LoVo (cell line): ENCODE measurements at places on chromosomes 1 and 21.

GRCh38 chr1:160641323-160642280 is 5.2 kb downstream of the SLAMF1 start:
- no peak for DNase-seq

DNA sequence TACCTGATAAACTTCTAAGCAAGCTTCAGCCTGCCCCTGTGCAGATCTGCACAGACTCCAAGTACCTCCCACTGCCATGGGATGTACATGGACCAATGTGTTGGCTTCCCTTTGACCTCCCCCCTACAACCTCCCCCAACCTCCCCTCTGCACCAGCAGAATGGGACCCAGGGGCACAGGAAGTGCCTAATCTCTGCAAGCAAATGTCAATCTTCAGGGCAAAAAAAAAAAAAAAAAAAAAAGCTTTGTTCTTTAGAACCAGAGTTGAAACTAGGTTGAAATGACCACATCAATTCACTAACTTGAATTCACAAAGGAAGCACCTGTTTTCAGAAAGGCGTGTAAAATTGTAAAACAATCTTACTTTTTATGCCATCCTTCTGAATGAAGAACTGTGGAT is 53.9 kb upstream of the TIAM1 start:
- DNase-seq, result no peak

DNA sequence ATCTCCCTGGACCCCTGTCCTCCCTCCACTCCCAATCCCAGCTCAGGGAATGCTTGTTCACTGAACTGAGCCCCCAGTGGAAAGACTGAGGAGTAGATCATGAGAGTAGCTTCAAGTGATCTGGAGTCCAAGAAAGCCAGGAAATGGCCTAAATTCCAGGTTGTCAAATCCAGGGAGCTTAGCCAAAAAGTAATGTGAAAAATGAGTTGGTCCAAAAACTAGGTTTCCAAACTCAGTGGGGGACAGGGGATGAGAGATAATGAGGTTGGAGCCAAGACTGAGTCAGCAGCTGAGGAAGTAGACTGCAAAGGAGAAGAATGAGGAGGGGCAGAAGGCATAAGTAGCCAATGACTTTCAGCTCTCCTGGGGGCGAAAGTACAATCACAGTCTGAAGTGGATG is 284.1 kb upstream of the BEND5 start:
- no peak for DNase-seq

DNA sequence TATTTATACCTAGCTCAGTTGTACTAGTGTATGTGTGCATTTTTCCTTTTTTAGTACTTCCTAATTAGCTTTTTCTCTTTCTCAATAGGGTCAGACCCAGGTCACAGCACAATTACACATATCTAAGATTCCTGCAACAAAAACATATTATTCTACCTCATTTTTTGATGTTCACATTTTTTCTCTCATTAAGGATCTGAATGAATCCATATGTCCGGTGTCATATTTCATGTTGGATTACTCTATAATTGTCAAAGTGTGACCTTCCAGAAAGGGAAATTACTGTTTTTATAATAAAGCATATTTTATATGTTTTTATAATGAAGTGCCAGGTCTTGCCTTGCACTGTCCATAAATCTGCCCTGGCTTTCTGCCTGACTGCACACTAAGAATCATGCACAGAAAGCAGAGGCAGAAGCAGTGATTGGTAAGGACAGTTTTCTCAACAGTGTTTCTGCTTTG is 143.7 kb downstream of the KCNT2 start:
- no peak for DNase-seq

DNA sequence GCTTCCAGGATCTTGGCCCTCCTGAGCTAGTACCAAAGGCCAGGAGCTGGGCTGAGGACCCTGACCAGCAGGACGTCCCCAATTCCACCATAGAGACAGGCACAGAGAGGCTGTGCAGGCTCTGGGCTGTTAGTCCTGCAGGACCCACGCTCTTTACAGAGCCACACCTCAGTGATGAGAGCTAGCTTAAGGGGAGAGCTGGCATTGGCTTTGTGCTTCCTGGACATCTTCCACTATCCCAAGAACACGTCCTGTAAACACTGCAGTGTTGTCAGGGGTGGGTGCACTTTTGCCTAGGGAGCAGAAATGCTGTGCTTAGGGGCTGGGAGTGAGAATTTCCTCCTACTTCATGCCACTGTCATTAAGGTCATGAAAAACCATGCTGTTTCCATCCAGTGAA is 91.7 kb upstream of the EDN2 start:
- no peak for DNase-seq

- no peak for DNase-seq
Observed at GRCh38 chr1:219527994-219528393, 84.9 kb downstream of the ZC3H11B start.

GRCh38 chr1:150928286-150928685 is 2.1 kb downstream of the SETDB1 start:
- no peak for DNase-seq

DNA sequence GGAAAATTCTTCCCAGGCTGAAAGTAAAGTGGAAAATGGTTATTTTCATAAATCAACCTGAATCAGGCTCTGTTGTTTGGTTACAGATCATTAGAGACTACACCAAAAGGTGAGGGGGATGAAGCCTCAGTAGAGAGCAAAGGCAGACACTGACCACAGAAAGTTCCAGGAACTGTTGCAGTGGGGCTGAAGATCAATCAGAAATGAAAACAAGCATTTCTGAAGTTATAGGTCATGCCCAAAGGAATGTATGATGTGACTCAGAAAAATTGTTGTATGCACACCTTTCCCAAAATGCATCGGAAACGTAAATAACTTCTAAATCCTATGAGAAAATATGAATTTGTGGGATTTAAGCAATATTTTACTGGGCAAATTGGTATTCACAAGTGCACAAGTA is 63.3 kb downstream of the FYB2 start:
- no peak for DNase-seq

GRCh38 chr1:247865416-247865815 is 8.4 kb downstream of the TRIM58 start:
- no peak for DNase-seq

DNA sequence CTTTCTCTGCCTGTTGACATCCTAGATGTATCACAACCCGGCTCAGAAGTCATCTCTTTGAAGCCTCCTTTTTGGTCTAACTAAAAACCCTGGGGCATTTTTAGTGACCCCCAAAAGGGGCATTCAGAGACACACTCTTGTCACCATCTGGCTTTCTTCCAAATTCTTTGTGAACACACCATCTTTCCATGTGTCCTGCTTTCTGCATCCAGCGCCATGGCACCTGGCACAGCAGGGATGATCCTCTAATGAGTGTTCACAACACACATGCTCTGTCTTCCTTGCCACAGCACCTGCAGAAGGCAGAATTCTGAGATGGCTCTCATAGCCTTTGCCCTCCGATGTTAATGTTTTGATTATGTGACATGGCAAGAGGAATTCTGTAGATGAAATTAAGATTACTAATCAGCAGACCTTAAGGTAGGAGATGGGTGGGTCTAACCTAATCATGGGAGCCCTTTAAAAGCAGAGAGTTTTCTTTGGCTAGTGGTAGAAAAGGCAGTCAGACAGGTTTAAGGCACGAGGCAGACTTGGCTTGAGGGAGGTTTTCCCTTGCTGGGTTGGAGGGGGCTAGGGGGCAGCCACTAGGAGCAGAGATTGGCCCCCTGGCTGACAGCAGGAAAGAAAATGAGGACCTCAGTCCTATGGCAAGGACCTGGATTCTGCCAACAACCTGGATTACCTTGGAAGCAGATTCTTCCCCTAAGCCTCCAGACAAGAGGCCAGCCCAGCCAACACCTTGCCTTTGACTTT is 4.9 kb upstream of the TMEM61 start:
- DNase-seq, result no peak

DNA sequence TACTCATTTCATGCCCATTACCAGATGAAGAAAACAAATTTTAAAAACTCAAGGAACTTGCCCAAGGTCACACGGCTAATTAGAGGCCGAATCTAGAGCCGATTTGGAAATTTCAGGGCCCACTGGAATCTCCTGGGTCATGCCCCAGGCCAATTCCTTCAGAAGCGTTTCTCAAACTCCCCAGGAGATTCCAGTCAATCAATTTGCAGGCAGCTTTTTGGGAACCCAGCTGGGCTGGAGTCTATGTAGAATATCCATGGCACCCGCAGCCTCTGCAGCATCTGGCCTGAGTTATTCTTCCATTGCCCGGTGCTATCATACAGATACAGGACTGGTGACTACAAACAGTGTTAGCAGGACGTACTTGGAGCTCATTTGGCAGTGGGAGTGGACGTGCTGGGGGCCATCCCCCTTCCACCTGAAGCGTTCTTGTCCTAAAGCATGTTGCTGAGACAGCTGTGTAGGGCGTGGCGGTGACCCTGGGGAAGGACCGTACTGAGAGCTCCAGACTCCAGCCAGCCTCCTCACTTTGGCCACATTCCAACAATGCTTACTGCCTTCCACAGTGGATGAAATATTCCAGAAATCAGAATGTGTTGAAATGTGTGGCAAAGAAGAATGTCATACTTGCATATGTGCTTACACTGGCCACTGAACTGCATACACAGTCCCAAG is 38.3 kb downstream of the ABCG1 start:
- DNase-seq, result no peak

GRCh38 chr1:93629101-93630059 is 52.3 kb downstream of the BCAR3 start:
- DNase-seq, result peak; percentile 76

GRCh38 chr1:203408486-203409481 is 57.9 kb upstream of the FMOD start:
- DNase-seq, result no peak

GRCh38 chr1:218538341-218538740 is 193.2 kb downstream of the TGFB2 start:
- DNase-seq, result no peak

DNA sequence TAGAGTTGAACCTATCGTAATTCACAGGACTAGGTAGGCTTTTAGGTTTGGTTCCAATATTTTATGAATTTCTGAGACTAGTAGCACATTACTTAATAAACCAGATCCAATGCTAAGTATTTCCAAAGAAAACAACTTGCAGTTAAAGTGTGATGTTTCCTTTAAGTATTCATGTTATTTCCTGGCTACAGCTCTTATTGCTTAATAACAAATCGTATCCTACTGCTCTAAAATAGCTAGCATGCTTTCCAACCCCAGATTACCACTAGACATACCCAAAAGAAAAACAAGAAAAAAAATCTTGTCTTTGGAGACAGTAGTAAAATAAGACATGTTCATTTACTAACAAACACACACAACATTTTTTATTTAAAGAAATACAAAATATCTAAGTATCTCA is 898 bp downstream of the KRTAP27-1 start:
- DNase-seq, result no peak

GRCh38 chr1:172814428-172814827 is 155.5 kb downstream of the FASLG start:
- DNase-seq, result no peak

DNA sequence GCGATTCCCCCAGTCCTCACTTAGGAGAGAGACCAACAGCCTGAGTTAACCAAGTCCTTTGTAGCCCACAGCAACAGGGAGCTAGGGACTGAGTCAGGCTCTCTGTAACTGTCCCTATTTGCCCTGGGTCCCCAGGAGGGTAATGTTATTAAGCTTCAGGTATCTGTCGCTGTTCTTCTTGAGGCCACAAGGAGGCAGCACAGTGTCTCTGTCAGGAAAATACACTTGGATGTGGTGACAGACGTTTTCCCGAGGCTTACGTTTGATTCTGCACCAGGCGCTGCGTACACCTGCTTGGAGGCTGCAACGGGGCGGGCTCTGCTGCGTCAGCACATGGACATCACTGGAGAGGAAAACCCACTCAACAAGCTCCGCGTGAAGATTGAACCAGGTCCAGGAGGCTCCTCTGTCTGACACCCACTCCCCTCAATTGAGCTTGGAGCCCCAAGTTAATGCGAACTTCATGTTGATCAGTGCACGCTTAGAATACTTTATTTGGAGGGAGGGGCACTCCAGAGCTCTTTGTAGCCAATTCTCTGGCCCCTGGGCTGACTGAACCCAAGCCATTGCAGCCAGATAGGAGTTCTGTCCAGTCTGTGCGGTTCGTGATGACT is 10.7 kb upstream of the ELF3 start:
- DNase-seq, result peak; percentile 78

DNA sequence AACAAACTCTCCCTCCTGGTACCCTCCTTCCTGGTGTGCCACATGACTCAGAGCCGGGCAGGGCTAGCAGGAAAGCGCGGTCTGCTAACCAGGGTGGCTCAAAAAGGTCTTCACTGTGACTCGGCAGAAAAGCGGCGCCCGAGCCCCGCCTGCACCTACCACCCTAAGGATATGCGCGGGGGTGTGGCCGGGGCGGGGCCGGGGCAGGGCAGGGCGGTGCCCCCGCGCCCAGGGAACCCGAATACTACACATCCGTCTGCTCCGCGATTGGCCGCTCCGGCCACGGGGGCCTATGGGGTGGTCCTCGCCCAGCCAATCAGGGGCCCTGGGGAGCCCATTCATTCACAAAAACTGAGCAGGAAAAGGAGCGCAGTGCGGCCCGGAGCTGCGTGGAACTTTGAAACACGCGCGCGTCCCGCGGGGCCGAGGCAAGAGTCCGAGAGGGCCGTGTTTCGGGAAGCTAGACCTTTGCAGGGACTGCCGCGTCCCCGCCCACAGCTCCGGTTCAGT is 1.7 kb downstream of the LRP8 start:
- DNase-seq, result peak; percentile 95

DNA sequence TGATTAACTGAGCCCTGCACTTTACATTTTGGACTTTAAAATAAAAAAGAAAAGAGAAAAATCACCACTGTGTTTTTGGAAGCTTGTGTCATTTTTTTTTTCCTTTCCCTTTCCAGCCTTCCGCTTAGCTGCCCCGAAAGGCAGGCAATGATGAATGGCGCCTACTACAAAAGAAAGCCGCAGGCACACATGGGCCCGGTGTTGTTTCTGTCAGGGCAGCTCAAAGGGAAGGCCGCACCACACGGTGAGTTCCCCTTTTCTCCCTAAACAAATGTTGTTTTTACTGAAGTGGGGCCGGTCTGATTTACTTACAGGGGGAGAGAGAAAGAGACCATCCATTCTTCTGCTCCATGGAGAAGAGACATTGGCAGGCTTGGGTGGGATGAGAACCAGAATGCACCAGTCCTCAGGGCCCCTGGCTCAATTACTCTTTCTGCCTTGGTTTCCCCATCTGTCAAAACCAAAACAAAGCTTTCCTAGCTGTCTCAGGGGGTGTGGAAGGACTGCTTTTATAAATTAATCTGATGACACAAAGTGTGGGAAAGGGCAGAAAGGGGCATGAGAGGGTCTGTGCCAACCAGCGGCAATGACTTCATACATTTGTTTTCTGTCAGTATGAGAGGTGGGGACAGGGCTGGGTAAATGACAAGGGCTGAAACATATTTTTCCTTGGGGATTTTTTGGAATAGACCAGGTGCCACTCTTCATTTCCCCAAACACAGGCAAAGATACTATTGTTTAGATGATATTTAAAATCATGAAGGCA is 91.4 kb upstream of the PLXNA2 start:
- DNase-seq, result no peak
